D721Med (cell line): ENCODE measurements at places on chromosomes 4 and X.

GRCh38 chr4:126541820-126542219 is 1090.9 kb upstream of the INTU start:
- DNase-seq = no peak

DNA sequence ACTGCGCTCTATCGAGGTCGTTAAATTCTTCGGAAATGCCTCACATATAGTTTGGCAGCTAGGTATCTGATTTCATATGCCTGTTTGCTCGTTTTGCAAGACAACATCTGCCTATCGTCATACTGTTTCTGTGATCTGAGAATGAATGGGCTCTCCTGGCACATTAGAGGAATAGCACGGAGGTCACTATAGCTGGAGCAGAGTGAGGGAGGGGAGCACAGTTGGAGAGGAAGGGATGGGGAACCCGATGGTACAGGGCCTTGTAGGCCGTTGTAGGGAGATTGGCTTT is 552 bp downstream of the IKBKG start:
- no peak for DNase-seq

DNA sequence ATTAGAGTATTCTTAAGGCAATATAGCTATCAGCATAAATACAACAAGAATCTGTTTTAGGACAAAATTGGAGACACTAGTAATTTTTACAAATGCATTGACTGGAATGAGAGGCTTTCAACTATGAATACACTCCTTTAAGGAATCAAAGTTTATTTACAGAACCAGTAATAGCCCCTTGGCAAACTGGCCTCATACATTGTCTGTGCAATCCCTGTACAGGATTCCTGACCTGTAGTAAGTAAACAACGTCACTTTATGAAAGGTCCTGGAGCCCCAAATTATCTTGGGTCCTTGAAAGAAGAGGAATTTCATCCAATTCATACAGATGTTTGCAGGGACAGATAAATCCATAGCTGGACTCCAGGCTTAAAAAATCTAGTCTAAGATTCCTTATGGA is 25.4 kb upstream of the CXCL3 start:
- DNase-seq = no peak

DNA sequence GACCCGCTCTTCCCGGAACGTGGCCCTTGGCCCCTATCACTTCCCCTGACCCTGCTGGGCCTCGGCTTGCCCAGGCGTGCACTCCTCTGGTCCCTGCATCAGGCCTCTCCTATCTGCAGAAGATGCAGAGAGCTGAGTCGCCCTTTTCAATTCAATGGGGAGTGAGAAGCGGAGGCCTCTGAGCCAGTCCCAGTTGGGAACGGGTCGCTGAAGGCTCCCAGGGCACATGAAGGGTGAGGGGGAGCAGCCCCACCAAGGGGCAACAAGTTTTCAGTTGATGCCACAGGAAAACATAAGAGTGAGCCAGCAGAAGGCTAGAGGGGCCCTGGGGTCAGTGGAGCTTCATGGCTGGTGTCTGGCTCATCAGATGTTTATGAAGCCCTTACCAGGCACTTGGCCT is 17.1 kb downstream of the PSAPL1 start:
- DNase-seq = peak; percentile 2

- DNase-seq = no peak
Observed at GRCh38 chrX:44873415-44874276, 658 bp downstream of the KDM6A start.

DNA sequence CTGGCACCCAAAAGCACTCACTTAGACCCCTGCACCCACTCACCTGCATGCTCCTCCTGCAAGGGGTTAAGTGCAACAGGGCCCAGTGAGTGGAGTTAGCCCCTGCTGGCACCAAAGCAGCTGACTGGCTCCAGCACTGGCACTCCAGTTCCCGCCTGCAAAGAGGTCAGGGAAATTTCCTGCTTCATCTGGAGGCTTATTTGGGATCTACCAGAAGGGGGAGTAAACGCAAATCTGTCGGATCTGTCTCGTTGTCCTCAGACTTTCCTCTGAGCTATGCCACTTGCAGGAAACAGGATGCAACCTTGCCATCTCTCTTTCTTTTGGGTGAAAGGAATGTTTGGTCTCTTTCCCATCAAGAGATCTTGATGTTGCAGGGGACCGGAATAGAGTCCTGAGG is 435.6 kb downstream of the PCDH10 start:
- no peak for DNase-seq

GRCh38 chrX:39690541-39691415 is 407.0 kb downstream of the BCOR start:
- DNase-seq = no peak
